ENCODE measurements at places on chromosomes 1 and 21. TPM values are rescaled to one million over a fixed set of nuclear protein-coding genes. Genes with fewer than 3 reads are reported as not detected.

Gene SAMD11
- total RNA-seq = 36.6 TPM

Gene AGMAT
- total RNA-seq = 0.83 TPM

Gene ATF3
- total RNA-seq = 2.8 TPM

Gene SELL
- 0.09 TPM for total RNA-seq

Gene DCDC2B
- under 0.01 TPM for total RNA-seq

Gene TMEM269
- under 0.01 TPM for total RNA-seq

Gene COL9A2
- 1.7 TPM for total RNA-seq

Gene NCAM2
- total RNA-seq = 1.8 TPM

Gene CACHD1
- total RNA-seq = 4.1 TPM
